ENCODE measurements at places on chromosomes 2 and 18.
A peak's percentile ranks its signal among the peaks of the same experiment; 100 is the strongest.

DNA sequence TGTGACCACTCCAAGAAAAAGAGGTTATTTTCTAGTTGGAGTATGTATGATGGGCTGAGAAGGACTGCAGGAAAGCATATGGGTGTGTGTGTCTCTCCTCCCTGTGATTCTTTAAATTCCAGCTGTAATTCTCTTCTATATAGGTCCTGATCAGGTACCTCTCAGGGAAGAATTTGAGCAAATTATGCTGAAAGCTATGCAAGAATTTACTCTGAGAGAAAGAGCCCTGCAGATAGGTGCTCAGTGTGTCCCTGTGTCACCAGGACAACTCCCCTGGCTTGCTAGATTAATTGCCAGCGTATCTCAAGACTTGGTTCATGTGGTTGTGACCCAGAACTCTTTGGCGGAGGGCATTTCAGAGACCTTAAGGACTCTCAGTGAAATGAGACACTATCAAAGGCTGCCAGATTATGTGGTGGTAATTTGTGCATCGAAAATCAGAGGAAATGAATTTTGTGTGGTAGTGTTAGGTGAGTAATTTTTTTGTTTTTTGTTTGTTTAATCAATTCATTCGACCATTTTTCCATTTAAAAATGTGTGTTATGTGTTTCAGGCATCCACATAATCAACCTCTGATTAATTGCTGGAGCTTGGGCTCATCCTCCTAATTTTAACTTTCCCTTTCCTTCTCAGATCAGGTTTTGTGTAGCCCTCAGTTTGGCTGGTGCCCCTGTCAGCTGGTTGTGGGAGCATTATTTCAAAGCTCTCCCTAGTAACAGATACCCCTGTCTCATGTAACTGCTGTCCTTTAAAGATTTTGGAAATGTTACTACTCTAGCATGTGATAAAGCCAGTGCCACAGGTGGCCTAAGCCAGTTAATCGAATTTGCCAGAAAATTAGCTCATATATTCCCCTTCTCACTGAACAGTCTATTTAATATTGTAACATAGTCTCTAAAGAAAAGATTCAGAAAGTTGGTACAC, 150.9 kb downstream of the ESCO1 start:
- DNase-seq, result no peak

DNA sequence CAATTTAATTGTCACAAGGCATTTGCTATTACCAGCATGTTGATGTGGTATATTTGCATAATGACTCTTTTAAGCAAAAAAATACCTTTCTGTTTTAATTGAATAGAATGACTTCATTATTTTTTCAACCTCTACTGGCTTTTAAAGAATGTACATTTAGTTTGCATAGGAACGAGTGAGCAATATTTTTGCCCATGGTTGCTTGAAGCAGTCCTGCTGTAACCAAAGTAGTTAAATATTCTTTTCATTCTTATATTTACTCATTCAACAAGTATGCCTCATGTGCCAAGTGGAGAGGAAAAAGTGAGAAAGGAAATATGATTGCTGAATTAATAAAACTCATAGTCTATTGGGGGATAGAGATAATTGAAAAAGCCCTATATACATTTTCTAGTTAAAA, 184.7 kb downstream of the DSEL start:
- DNase-seq, result no peak

GRCh38 chr2:55093381-55093780, 43.1 kb upstream of the RTN4 start:
- peak; percentile 81 for DNase-seq

- no peak for DNase-seq
Measured at GRCh38 chr2:10022445-10022844, 20.9 kb upstream of the KLF11 start.

GRCh38 chr18:58536534-58537271, 92.2 kb downstream of the ALPK2 start:
- no peak for DNase-seq

GRCh38 chr2:240498171-240498957, 59.4 kb downstream of the ANKMY1 start:
- DNase-seq, result no peak

GRCh38 chr2:197073701-197074433, 147.4 kb upstream of the PGAP1 start:
- no peak for DNase-seq

DNA sequence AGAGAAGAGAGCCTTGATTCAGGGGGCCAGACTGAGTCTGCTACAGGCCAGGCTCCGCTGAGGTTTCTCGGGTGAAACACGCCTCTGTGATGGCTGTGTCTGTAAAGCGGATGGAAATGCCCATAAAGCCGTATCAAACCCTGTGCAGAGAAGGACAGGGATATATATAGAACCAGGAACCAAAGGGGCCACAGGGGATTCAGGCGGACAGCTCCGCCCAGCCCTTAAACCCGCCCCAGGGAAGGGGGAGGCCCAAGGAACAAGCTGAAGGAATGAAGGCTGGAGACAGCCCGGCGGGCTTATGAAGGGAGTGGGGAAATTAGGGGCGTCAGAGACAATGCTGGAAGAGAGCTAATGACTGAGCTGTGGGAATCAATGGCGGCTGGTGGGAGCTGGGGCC, 42.1 kb downstream of the NHEJ1 start:
- DNase-seq, result no peak

GRCh38 chr2:202112041-202112440, 39.0 kb downstream of the KIAA2012 start:
- DNase-seq, result no peak

GRCh38 chr18:8406186-8406867, 202.9 kb upstream of the RAB12 start:
- DNase-seq, result peak; percentile 12

DNA sequence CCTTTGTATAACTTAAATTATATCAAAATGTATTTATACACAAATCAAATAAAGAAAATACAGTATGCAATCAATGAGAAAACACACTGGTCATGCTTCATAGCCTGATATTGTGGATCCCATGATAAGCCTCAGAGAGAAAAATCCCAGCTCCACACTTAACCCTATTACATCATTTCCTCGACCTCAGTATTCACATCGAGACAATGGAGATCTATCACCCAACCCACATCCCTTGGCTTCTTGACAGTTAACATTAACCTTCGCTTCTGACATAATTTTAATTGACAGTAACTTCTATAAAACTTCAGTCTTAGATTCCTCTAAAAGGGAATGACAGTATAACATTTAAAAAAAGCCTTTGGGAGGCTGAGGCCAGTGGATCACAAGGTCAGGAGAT, 11.6 kb downstream of the TMX3 start:
- DNase-seq, result no peak

- DNase-seq, result no peak
Measured at GRCh38 chr2:55966401-55967118, 43.0 kb upstream of the EFEMP1 start.

- peak; percentile 13 for DNase-seq
Measured at GRCh38 chr18:46152808-46153617, 48.8 kb downstream of the HAUS1 start.

Measured in fibroblast of skin of right quadriceps (primary cell).